RPMI7951 (cell line): ENCODE measurements at places on chromosomes 4 and X. TPM values are rescaled to one million over a fixed set of nuclear protein-coding genes. Genes with fewer than 3 reads are reported as not detected.

Gene FSTL5
- total RNA-seq = 13.2 and 16.3 TPM in 2 replicates

- DNase-seq = peak; percentile 29
Measured at GRCh38 chr4:16270454-16271328, 44.4 kb upstream of the TAPT1 start.

GRCh38 chr4:6874981-6875380 is 34.6 kb upstream of the TBC1D14 start:
- no peak for DNase-seq

DNA sequence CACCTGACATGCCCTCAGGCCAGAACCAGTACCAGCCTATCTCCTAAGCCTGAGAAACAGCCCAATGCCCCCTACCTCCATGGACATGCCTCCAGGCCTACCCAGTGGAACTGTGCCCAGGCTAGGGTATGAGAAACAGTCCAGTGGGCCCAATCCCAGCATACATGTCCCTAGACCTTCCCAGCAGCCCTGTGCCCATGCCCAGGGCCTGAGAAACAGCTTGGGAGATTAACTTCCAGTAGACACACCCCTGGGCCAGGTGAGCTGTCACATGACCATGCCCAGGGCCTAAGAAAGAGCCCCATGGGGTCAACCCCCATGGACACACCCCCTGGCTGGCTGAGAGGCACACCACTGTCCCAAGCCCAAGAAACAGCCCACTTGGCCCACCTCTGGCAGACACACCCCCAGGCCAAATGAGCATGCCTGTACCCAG is 78.8 kb downstream of the CBR4 start:
- no peak for DNase-seq
